Immature natural killer cell (primary cell): ENCODE measurements at places on chromosomes 5 and 9.

DNA sequence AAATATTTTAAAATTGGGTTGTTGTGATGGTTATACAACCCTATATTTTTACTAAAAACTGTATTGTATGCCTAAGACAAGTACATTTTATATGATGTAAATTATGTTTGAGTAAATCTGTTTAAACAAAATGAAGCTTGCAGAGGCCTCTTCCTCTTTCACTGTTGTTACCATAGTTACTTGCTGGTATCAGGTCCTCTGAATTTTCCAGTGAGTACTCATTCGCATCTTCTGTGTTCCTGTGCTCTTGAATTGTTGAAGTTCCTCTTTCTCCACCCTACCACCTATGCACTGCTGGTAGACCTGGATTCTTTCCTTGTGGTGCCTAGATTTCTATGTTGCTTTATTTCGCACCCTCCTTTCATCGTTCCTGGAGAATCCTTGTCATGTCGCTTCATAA, 938.5 kb upstream of the ACO1 start:
- no peak for DNase-seq

GRCh38 chr9:133775951-133776905, 38.1 kb upstream of the SARDH start:
- no peak for DNase-seq

DNA sequence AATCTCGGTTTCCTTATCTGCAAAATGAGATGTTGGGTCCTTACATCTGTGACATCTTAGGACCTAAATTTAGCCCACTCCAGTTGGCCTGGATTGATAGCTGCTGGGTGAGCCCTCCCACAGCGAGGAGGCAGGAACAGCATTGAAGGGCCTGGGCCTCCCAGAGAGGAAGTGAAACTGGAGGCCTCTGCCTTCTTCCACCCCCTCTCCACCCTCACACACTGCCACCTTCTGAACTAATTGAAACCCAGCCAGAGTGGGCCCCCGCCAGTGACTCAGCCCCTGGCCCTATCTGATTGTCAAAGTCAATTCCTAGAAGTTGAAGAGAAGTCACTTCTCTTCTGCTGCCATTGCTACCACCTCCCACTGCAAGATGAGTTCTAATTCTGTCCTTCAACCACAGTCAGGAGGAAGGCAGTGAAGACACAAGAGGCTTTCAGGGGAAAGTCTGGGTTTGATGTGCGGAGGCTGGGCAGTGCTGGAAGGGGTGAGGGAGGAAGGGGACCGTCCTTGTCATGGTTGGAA, 55.2 kb upstream of the NEK6 start:
- peak; percentile 52 for DNase-seq

- DNase-seq = no peak
These were observed 79.3 kb downstream of the FOXD1 start for GRCh38 chr5:73369278-73369677.

GRCh38 chr5:132658381-132659302, 669 bp downstream of the IL13 start:
- no peak for DNase-seq

- DNase-seq = no peak
These were observed 877 bp downstream of the SH3GLB2 start for GRCh38 chr9:129027224-129027684.

DNA sequence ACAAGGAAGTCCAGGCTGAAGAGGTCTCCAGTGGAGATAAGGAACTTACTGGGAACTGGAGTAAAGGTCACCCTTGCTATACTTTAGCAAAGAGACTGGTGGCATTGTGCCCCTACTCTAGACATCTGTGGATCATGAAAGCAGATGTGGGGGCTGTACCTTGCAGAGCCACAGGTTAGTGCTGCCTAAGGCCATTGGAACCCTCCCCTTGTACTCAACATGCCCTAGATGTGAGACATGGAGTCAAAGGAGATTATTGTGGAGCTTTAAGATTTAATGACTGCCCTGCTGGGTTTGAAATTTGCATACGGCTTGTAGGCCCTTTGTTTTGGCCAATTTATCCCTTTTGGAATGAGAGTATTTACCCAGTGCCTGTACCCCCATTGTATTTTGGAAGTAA, 397.3 kb upstream of the GRIN3A start:
- DNase-seq = no peak

DNA sequence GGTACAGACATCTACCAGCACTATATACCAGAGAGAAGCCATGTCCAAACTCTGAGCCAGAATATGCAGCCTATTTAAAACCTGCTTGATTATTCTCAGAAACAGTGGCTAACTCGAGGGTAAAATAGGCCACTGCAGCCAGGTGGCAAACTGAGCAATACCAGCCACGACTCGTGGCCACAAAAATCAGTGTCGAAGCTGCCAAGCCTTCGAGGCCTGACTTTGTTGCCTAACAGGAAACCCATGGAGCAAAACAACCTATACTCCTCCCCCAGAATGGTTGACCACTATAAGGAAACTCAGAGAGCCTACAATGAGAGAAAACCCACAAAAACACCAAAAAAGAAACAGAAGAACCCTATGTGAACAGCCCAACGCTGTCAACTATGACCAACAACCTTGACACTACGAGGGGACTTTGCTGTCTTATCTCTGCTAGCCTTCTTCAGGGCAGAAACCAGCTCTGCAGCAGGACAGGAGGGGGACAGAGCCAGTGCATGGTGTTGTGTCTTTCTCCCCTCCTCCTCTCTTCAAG, 133.8 kb downstream of the TMEM174 start:
- DNase-seq = no peak

GRCh38 chr5:123441408-123441807, 18.2 kb upstream of the CEP120 start:
- no peak for DNase-seq

- no peak for DNase-seq
These were observed 344.8 kb downstream of the MTRR start for GRCh38 chr5:8213701-8214240.

DNA sequence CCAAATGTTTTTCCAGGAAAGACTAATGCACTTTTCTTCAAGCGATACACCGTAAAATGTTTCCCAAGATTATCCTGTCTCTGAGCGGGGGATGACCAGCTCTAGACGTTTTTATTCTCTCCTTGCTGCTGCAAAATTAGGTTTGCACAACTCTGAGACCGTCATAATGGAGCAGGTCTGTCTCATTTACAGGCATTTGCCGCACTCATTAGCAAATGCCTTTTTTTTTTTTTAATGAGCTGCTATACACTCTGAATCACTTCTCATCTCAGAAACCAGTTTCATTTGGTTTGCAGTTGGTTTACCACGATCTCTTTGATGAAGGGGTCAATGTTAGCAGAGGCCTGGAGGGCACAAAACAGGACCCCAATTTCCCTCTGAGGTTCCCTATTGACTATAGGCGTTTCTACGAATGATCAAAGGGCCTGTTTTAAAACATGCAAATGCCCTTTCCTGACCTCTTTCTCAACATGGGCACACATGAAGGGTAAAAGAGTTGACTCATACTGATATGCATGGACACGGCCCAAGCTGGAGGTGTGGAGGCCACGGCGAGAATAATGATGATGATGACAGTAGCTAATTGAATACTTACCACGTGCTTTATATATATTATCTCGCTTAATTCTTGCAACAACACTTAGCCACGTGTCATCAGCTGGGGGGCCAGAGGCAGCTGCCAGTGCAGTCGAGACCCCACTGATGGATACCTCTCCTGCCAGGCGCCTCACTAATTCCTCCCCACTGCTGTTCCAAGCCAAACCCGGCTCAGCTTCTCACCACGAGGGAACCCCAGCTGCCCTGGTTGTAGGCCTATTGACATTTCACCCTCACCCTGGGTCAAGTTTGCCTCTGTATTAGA, 89.9 kb upstream of the PTCH1 start:
- no peak for DNase-seq

- no peak for DNase-seq
These were observed 139.0 kb downstream of the TARS1 start for GRCh38 chr5:33579789-33580188.

GRCh38 chr5:147359101-147359500, 124.3 kb downstream of the STK32A start:
- no peak for DNase-seq

- no peak for DNase-seq
These were observed 786 bp upstream of the TSSK1B start for GRCh38 chr5:113435575-113435974.

DNA sequence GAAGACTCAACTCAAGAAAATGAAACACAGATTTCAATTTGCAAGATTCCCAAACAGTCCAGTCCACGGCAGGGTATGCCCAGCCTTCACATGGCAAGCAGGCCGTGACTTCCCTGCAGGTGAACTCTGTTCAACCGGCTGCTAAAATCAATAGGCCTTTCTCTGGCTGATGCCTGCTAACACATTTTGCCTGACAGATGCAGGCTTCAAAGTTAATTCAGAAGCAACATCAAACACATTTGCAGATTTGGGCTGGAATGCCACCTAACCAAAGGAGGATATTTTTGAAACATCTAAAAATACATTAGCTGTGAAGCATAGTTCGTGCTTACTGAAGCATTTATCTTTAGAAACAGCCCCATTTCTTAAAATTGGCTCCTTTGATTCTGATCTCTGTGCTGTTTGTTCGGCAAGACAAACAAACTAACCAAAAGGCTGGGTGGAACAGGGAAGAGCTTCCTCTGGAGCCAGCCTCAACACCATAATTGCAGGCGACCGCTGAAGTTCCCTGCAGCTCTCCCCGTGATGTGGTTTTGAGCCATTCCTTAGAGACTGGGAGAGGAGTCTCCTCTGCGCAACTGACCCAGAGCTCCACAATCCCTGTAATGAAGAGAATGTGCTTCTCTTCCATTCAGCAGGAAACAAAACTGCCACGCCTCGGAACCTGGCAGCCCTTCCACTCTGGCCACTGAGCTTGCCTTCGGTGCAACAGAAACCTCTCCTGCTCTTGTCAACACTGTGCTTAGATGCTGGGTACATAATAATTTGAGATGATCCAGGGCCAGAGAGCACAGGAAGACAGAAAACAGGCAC, 126.5 kb downstream of the MYO10 start:
- DNase-seq = no peak

DNA sequence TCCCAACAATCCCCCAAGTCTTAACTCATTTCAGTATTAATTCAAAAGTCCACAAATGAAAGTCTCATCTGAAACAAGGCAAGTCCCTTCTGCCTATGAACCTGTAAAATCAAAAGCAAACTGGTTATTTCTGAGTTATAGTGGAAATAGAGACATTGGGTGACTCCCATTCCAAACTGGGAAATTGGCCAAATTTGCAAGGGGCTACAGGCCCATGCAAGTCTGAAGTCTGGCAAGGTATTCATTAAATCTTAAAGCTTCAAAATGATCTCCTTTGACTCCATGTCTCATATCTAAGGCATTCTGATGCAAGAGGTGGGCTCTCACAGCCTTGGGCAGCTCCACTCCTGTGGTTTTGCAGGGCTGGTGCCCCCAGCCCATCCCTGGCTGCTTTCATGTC, 167.9 kb downstream of the HTR1A start:
- DNase-seq = no peak

DNA sequence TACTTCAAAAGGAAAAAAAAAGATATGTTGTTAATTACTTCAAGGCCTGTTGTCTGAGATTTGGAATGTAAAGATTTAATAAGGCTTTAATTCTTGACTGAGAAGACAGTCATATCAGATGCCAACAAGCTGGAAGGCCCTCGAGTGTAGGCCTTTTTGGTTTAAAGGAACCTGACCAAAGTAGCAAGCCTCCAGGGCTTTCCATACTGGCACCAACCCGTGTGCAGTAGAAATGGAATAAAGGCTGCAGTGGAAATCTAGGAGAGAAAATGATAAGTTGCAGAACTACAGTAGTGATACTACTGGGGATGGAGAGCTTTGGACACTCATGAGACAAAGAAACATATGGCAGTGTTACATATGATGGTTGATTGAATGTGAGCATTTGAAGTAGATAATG, 358.0 kb downstream of the TAF11L14 start:
- DNase-seq = no peak

GRCh38 chr5:43140286-43140685, 19.6 kb downstream of the ZNF131 start:
- DNase-seq = no peak

DNA sequence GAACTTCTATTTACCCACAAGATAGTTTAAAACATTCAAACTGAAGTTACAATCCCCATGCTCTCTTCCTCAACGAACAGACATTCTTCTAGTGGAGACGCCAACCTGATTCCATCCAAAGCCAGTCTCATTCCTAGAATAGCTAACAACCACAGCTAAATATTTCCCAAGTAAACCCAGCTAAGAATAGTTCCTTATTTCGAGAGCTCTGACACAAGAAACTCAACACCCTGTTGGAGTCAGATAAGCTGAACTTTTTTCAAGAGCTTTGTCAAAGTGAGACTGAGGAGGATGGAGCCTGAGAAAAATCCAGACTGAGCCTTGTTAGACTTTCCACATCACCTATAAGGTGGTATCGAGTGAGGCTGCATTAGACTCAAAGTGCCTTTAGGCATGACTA, 56.7 kb upstream of the RPS23 start:
- no peak for DNase-seq

DNA sequence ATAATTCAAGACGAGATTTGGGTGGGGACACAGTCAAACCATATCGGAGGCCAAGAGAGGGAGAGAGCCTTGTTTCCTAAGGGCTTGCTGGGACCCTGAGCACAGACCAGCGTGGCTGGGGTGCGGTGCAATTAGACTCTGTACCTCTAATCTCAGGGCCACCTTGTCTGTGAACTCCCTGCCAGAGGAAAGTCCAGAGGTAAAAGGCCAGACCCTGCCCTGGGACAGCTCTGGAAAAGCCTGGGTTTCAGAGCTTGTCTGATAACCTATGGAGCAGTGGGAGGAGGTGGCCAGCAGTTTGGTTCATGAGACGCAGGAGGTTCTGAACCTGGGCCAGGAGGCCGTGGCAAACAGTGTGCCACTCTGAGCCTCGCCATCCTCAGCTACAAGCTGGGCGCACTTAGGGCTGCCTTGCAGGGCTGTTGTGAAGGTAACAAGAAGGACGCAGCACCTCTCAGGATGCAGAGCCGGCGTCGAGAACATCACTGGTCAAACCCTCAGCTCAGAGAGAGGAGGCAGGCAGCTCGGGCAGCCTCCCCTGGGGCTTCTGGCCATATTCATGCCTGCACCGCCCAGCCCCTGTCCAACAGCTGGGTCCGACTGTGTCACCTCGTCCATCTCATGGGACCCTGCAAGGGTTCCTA, 4.8 kb upstream of the DOLPP1 start:
- no peak for DNase-seq

DNA sequence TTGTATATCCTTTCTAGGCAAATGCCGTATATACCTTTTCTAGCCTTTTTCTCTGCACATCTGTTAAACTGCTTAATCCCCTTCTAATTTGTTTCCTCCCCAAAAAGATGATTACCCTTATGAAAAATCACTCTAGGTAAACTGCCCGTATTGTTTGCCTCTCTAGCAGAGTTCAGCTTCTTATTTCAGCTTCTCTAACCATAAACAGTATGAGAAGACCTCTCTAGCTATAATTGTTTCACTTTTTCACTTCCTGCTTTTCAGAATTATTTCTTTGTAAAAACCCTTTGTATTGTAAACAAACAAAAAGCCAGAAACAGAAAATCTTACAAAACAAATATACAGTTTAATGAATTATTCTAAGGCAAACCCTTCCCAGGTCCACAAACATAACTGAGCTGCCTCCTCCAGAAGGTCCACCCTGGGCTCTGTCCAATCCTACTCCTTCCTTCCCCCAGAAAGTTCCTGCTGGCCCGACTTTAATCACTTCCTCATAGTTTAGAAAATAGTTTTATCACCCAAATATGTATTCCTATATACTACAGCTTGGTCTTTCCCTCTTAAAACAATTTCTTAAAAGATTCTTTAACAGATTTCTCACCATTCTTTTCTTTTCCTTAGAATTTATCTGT, 158.1 kb downstream of the FGF1 start:
- no peak for DNase-seq
